ENCODE measurements at places on chromosomes 6 and 20.

DNA sequence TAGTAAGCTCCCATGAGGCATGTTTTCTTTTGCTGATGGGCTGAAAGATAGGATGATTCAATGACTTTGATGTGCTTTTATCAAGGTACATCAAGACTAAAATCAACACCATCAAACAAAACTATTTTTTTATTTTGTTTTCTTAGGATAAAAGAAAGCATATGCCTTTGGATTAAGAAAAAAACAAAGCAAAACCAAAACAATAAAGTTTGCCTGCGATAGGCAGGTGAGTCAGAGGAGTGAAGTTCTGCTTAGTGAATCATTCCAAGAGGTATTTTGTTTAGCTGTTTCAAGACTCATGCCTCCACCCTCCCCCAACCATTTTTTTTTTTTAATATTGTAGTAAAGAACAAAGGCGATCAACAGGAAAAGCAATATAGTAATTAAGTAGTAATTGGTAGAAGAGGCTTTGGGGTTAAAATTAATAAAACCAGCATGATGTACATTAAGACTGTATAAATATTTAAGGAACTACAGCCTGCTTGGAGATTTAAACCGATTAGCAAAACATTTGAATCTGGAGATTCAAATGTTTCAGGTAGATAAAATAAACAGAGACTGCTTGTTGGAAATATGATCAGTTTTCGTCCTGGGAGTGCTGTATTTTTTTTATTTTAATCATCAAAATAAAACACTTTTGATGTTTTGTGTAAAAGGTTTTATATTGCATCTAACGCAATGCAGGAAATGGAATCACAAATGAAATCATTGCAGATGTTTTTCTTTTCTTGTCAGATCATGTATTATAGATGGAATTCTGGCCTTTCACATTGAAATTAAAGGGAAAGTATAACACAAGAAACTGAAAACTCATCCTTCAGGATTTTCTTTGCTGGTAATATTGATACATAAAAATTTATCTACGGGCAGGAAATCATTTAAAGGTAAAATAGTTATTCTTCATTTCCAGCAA lies 482.3 kb upstream of the MANEA start:
- ATAC-seq = no peak

GRCh38 chr20:38325905-38326304 lies 20.4 kb upstream of the LBP start:
- no peak for ATAC-seq

GRCh38 chr6:3911614-3912336 lies 62.6 kb downstream of the FAM50B start:
- peak; percentile 49 for ATAC-seq

DNA sequence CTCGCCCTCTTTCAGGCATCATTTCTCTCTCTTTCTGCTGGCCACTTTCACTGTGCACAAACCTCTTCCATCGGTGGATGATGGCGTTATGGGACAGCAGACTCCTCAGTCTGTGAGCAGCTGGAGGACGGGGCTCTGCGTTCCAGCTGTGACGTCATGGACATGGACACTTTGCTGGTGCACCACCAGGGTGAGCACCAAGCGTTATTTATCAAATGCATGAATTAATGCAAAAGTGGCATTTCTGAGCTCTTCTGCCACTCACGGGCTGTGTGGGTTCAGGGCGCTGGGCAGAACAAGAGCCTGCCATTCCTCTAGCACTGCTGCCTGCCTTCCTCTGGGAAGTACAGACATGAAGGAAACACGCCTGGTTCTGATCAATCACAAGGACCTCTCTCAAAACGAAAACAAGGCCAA lies 82.9 kb upstream of the MPC1 start:
- no peak for ATAC-seq

- ATAC-seq = no peak
These were observed 133.7 kb downstream of the TFAP2C start for GRCh38 chr20:56762829-56763228.

- no peak for ATAC-seq
These were observed 92.8 kb downstream of the FNDC1 start for GRCh38 chr6:159261995-159262394.

- ATAC-seq = no peak
These were observed 195.2 kb upstream of the CNR1 start for GRCh38 chr6:88361298-88361697.

DNA sequence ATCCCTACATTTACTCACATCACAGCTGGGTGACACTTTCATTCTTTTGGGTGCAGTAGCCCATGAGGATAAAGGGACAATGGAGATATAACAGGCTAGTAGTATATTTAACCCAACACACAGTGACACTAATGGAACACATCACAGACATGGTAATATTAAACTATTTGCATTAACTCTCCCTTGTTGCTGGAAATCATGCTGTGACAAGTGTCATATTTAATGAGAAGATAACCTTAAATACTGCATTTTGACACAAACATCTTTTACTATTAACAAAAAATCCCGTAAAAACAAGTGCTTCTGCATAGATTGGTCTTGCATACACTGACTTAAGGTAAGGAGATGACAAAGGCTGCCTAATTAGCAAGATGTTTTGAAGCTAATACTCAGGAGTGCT lies 45.5 kb downstream of the CNR1 start:
- ATAC-seq = no peak

DNA sequence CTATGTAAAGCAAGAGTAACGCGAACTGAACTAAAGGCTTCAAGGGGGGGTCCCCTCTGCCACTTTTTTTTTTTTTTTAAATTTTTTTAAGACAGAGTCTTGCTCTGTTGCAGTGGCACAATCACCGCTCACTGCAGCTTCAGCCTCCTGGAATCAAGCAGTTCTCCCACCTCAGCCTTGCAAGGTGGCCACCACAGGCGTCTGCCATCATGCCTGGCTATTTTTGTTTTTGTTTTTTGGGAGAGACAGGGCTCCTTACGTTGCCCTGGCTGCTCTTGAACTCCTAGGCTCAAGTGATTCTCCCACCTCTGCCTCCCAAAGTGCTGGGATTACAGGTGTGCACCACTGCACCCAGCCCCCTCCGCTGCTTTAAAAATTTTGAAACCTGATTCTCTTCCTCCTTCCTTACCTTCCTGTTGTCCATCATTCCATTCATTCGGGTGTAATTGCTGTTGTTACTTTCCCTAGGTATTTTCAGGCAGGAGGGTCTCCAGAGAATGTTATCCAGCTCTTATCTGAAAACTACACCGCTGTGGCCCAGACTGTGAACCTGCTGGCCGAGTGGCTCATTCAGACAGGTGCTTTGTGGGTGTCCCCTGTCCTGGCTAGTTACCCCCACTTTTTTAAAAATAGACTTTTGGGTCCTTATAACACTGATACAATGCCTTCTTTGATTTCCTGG lies 5.4 kb downstream of the NELFCD start:
- ATAC-seq = no peak

- no peak for ATAC-seq
These were observed 455.1 kb upstream of the HSF2 start for GRCh38 chr6:121944354-121944753.

DNA sequence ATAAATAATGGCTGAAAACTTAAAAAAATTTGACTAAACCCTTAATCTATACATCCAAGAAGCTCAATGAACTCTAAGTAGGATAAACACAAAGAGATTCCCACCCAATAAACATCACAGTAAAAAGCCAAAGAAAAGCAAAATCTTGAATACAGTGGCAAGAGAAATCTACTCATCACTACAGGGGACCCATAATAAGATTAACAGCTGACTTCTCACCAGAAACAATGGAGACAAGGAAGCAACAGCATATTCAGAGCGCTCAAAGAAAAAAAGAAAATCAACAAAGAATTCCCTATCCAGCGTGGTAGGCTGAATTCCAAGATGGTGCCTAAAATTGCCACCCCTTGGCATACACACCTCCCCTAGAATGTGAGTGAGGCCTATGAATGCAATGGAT lies 18.6 kb downstream of the SNX3 start:
- ATAC-seq = no peak

DNA sequence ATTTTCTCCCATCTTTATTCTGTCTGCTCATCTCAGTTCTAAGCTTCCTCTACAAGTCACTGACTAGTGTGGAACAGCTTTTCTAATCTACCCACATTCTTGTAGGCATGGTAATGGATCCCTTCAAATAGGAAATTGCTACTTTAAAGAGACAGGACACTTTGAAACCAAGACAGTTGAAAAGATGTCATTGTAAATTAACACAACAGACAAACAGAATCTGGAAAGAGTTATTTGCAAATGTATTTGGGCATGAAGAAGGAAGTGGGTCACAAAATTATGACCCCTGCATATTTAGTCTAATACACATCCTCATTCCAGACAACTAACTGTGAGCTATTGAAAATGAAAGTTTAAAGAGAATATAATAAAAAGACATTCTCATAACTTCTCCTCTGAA lies 298.2 kb upstream of the MARCKS start:
- ATAC-seq = peak; percentile 61

DNA sequence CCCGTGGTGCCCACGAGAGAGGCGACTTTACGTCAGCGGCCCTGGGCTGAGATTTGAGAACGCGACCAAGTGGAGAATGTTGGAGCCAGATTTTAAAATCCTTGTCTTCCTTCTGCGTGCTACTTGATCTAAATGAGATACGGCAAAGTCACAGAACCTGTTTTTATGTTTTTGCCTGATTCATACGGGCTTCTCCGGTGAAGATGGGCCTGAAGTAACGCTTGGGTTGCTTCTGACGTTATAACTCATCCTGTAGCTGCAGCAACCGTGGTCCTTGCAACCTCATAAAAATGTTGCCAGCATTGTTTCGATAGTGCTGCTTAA lies 462 bp upstream of the SLC35B3 start:
- no peak for ATAC-seq

- peak; percentile 67 for ATAC-seq
These were observed 87.7 kb downstream of the TMEM242 start for GRCh38 chr6:157235600-157236039.

GRCh38 chr6:21596949-21597682 lies 3.6 kb downstream of the SOX4 start:
- ATAC-seq = no peak

DNA sequence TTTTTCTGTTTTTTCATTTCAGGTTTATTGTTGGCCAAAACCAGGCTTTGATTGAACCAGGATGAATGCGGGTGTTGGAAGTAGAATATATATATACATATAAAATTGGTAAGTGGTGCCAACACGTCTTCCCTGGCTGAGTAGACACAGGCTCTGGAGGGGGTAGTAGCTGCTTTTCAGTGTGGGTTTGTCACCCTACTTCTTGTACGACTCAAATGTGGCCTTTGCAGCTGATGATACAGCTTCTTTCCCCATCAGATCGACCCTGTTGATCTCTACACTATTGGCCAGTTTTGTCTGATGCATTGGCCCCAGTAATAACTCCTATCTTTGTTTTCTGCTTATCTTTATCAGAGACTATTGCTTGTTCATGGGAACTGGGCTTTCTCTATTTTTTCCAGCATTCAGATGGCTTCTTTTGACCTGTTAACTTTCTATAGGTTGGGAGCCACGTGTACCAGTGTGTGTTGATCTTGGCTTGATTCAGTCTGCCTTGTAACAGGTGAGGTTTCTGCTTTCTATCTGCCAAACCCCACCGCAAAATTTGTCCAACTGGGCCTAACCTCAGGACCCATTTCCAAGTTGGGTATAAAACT lies 2.7 kb upstream of the ZNFX1 start:
- no peak for ATAC-seq

DNA sequence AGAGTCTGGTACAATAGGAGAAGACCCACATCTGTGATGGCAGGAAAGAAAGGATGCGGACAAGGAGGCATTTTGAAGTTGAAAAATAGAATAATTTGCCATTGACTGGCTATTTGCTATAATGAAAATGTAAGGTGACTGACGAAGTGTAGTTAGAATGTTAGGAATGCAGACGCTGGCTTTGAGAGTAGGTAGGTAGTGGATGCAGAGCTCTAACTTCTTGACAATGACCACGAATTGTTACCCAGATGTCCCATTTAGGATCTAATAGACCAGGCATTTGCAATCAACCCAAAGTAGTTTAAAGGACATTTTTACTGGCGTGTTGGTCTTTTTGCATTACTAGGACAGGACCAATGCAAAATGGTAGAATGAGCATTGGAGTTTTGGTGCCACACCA lies 14.2 kb downstream of the MLIP start:
- no peak for ATAC-seq

DNA sequence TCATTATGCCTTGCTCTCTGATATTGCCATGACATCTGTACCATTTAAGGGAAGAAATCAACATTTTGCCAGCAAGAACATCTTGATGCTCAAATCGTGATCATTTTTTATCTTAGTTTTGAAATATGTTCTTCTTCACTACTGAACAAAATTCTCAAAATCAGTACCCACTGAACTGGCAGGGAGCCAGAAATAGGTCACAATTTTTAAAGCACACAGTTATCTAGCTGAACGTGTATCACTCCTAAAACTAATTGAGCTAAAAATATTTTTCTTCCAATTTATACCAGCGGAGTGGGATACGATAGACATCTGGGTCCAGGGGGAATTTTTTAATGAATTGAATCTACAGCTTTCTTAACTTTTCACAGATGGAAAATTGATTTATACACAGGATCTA lies 11.3 kb downstream of the IL17F start:
- no peak for ATAC-seq

DNA sequence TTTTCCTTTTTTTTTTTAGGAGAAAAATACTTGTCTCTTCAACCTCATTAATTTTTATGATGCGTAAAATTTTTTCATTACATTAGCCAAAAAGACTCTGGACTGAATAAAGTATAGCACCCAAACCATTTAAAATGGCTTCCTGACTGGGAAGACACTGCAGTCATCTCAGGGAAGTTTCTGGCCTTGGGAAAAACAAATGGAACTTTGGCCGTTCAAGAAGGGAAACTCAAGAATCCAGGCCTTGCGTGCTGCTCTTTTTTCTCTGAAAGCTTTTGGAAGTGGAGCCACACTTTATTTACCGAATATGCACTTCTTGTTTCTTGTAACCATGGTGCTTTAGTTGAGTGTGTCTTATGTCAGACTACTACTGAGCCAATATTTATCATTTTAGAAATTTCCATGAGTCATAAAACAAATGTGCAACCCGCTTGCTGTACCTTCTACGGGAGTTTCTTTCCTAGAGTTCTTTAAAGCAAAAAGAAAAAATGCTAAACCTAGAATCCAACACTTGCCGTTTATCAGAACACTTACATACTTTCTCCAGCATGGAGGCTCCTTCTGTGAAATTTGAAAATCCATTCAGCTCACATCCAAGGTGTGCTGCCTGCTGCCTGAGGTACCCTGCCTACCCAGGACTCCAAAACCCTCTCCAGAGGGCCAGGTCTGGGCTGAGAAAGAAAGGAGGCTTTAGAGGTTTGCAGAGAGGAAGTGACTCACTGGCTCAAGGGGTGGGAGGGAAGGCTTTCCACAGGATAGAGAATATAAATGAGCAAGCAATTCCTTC lies 11.5 kb upstream of the DSTN start:
- ATAC-seq = peak; percentile 72

GRCh38 chr6:21780679-21781078 lies 187.1 kb downstream of the SOX4 start:
- no peak for ATAC-seq
